Adipocyte (in vitro differentiated cells): ENCODE measurements at places on chromosomes 11 and 22.
A peak's percentile ranks its signal among the peaks of the same experiment; 100 is the strongest.

- no peak for DNase-seq
These were observed 5.5 kb downstream of the ACRV1 start for GRCh38 chr11:125675196-125675595.

DNA sequence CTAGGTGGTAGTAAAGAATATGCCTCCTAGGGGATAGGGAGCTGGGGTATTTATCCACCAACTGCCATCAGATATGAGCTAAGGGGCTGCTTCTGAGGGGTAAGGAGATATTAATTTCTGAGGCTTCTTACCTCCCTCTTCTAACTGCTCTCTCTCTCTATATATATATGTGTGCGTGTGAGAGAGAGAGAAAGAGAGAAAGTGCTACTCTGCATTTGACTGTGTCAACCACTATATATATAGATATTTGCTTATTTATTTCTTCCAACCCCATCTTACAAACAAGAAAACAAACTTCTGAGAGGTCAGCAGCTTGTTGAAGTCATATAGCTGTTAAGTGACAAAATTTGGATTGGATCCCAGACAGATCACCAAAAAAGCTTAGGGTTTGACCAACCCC, 5.9 kb upstream of the HEPACAM start:
- DNase-seq, result no peak

- peak; percentile 77 for DNase-seq
These were observed 11.0 kb downstream of the CRELD2 start for GRCh38 chr22:49929211-49929979.

- DNase-seq, result no peak
These were observed 30.3 kb downstream of the CNTF start for GRCh38 chr11:58652726-58653280.

GRCh38 chr11:116513894-116514293, 258.9 kb downstream of the BUD13 start:
- DNase-seq, result no peak

- DNase-seq, result no peak
These were observed 29.0 kb upstream of the RASSF10 start for GRCh38 chr11:12979928-12980689.

GRCh38 chr22:23280356-23281052, 100.2 kb downstream of the BCR start:
- DNase-seq, result no peak

DNA sequence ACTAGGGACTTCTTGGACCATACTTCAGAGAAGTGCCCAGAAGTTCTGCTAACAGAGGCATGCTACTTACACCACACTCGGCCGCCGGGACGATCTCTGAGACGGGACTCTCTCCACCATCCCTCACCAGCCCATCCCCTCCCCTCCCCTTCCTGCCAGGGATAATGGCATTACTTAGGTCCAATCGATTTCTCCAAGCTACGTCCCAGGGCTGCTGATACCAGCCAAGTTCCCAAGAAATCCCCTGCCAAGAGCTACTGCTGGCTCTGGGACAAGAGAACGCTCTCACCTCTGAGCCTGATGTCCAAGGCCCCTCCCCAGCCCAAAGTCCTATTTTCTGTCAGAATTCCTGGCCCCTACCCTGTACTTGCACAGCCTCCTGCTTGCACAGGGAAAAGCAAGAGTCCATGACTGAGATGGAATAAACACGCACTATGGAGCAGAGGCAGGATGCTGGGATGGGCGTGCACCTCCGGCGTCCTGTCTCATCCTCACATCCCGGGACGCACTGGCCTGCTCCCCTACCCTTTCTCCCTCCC, 42.7 kb downstream of the GDPD5 start:
- DNase-seq, result no peak

DNA sequence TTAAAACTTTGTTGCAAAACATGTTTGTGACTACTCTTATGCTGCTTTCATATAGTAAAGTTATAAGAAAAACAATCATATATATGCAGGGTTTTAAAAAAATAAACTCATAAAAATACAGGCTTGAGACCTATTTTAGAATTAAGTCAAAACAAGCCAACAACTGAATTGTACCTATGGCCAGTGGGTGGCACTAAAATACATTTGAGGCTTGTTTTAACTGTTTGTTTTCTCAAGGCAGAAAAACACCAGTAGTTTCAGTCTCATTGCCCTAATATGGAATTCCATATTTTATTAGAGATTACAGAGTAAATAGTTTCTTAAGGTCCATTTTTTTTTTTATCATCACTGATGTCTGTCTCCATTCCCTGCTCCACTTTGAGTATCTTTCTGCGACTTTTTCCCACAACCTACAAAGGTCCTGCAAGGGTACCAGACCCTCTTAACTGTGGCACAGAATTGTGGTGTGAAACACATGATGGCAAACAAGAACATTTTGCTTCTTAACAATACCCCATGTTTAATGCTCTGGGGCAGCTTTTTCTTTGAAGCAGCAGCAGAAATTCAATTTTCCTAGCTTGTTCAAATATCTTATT, 8.5 kb upstream of the CCDC89 start:
- peak; percentile 75 for DNase-seq

- DNase-seq, result no peak
These were observed 66.3 kb downstream of the C11orf91 start for GRCh38 chr11:33634291-33634834.

DNA sequence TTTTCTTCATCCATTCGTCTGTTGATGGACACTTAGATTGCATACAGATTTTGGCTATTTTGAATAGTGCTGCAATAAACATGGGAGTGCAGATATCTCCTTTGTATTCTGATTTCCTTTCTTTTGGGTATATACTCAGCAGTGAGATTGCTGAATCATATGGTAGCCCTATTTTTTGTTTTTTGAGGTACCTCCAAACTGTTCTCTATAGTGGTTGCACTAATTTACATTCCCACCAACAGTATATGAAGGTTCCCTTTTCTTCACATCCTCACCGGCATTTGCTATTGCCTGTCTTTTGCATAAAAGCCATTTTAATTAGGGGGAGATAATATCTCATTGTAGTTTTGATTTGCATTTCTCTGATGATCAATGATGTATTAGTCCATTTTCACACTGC, 96.1 kb downstream of the PRR5L start:
- DNase-seq, result no peak
